ENCODE measurements at places on chromosomes 5 and 9.

DNA sequence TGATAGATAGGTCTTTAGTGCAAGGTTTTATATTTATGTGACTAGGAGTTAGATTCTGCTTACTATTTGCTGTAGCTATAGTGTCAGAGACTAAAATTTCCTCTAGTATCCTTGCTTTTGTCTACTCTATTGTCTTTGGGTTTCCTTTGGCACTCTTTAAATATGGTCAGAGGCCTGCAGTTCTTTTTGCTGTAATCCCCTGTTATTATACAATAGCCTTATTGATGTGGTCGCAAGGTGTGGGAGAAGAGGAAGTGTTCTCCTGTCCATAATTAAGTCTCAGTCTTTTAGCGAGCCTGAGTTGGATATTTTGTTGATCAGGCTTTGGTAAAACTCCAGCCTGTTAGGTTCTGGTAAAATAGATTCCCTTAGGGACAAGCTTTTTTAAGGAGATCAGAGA, 34.9 kb downstream of the LURAP1L start:
- H3K27me3 ChIP-seq = no peaks in the 10 kb centered on the region
- peaks cover 43% of the 10 kb centered on the region for H3K4me1 ChIP-seq
- no peak for DNase-seq
- peak overlapping the region; percentile 44 for H3K27ac ChIP-seq
- peaks cover 24% of the 10 kb centered on the region for H3K36me3 ChIP-seq
- no peak overlapping the region for H3K4me3 ChIP-seq

DNA sequence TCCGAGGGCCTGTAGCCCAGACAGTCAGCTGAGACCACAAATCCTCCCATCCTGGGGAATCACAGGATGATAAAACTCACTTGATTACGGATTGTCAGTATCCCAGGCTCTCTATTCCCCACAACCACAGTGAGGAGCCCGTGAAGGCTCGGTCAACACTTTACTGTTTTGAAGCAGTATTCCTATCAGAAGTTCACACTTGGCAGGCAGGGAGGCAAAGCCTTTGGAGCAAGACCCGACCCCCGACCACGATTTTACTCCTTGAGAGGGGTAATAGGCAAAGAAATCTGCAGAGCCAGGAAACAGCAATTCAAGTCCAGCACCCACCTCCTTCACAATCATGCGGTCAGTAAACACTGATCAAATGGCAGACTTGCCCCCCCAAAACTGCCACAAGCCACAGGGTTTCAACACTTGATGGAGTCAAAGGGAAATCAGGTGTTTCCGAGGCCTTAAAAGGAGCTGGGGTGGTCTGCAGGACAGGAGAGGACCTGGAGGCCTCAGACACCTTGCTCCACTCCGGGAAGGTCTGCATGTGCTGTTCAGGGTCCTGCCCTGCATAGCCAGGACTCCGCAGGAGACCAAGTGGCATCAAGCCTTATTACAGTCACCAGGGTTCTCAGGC, 25.2 kb downstream of the BICD2 start:
- no peaks in the 10 kb centered on the region for H3K27me3 ChIP-seq
- H3K4me1 ChIP-seq = peaks cover 32% of the 10 kb centered on the region
- H3K36me3 ChIP-seq = peaks cover 6% of the 10 kb centered on the region

DNA sequence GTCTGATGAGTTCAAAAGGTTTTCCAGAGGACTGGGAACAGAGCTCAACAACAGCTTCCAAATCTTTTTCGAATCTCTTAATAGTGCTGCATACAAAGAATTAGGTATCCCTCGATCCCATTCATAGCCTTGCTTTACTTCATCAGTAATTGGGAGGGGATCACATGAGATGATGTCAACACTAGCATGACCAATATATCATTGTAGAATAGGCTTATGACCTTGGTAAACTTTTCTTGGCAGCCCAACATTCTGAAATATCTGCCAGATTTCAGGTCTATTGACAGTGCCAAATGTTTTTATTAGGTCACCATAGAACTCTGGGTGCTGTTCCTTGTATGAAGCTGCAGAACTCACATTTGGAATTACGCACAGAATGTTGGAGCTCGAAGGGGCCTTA, 228.9 kb downstream of the FGF10 start:
- H3K36me3 ChIP-seq = no peaks in the 10 kb centered on the region
- H3K4me3 ChIP-seq = no peak overlapping the region
- no peak for DNase-seq
- no peak overlapping the region for H3K27ac ChIP-seq
- no peaks in the 10 kb centered on the region for H3K27me3 ChIP-seq

DNA sequence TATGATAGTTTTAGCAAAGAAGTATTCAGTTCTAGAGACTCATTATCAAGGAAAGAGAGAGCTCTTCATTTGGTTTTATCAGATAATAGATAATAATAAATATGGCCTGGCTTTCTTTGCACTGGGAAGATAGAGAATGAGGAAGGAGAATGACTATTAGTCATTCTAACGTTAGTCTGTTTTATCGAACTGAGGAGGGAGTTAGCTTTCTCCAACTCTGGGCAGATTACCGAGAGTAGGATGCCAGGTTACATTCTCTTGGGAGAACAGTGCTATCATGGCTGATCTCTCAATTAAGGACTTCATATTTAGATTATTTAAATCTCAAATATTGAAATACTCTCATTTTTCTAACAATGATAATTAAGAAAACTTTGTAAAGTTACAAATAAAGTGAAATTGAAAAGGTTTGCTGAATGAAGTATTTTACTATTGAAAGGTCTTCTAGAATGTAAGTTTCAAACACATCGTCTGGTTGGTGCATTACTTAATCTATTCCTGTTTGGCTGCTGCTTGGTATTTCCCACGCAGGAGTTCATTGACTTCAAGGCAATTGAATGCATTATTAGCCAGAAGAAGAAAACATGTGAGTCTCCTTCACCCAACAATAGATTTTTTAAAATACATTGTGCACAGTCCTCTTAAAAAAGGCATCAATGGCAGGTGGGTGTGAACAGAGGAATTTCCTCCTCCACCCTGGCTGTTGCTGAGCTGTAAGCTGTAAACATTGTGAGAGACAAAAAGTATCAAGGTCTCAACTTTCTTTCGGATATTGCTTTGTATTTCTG, 140.8 kb downstream of the C9orf152 start:
- H3K27me3 ChIP-seq = no peaks in the 10 kb centered on the region
- H3K4me3 ChIP-seq = no peak overlapping the region
- H3K27ac ChIP-seq = peak overlapping the region; percentile 16
- H3K36me3 ChIP-seq = peaks cover 23% of the 10 kb centered on the region
- peaks cover 20% of the 10 kb centered on the region for H3K4me1 ChIP-seq

DNA sequence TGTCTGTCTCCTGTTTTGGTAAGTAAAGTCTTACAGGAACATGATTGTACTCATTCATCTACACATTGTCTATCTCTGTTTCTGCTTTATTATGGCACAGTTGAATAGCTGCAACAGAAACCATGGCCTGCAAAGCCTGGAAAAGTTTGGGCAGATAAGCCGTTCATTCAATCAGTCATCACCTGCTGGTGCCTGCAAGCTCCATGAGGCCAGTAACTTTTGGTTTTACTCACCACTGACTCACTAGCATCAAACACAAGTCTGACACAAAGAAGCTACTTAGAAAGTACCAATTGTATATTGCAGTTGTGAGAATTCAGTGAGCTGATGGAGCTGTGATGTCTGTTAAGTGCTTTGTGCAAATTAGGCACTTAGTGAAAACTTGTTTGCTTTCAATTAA, 373.6 kb upstream of the SGCD start:
- H3K4me1 ChIP-seq = no peaks in the 10 kb centered on the region
- H3K27me3 ChIP-seq = no peaks in the 10 kb centered on the region
- DNase-seq = no peak
- H3K4me3 ChIP-seq = no peak overlapping the region
- no peak overlapping the region for H3K27ac ChIP-seq

DNA sequence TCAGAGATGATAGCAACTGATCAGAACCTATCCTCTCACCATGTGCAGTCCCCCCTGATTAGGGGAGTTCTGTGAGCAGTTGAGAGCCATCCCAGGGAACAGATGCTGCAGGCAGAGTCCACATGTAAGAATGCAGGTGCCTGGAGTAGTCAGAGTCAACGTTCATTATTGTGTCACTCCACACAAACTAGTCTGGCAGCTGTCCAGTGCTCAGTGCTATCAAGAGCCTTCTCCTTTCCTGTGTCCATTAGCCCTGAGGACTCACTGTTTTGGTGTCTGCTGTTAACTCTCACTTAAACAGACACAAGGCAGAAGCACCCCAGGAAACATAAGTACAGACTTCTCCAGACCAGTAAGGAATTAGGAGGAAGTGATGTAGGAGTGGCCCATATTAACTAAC, 2.5 kb downstream of the SH3TC2 start:
- H3K4me3 ChIP-seq = no peak overlapping the region
- peak; percentile 90 for DNase-seq
- H3K27me3 ChIP-seq = no peaks in the 10 kb centered on the region
